NCI-H1105 treated with DMSO at 0.1 percent for 48 hours (cell line): ENCODE measurements at places on chromosomes 12 and 14.

- no peak for DNase-seq
Measured at GRCh38 chr12:68374307-68374982, 42.3 kb upstream of the MDM1 start.

DNA sequence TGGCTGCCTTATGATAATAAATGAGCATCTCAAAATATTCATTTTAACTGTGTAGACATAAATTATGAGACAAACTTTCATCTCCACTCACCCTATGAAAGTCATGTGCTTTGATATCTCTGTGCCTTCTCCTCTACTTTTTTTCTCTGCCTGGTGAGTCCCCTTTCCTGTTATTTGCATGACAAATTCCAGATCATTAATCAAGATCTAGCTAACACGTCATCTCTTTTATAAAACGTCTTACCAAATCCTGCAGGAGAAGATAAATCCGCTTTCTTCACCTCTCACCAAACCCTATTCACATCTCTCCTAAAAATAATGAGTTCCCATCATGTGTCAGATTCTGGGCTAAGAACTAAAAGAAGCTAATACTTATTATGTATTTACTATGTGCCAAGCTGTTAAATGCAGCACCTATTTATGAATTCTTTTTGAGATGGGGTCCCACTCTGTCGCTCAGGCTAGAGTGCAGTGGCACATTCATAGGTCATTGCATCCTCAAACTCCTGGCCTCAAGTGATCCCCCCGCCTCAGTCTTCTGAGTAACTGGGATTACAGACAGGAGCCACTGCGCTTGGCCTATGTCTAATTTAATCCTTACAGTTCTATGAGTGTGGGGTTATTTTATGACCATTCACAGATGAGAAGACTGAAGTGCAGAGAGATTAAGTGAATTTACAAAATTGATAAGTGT, 26.7 kb downstream of the SPX start:
- no peak for DNase-seq

DNA sequence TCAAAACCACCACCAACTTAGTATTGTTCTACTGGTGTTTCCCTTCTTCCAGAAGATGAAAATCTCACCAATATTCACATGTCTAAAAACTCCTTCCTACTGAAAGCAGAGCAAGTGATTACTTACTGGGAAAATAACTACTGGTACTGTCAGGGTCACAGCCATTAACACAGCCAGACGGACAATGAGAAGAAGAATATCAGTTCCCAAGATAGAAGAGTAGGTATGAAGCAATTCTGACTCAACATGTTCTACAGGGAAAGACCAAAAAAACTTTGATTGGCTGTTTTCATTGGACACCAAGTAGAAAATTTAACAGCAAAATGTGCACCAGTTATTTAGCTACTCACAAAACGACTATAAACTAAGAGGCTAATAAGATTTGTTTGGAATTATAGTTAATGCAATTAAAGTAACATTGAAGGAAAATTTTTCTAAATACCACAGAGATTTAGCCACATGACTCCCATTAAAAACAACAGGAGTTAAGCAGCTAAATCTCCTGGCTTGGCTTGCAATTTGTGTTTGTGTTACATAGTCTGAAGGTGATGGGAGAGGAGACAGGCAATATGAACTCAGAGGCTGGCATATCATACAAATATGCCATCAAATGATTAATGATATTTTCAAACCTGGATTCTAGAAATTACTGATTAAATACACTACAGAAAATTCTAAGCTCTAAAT, 9.5 kb downstream of the SLC38A2 start:
- DNase-seq, result no peak

DNA sequence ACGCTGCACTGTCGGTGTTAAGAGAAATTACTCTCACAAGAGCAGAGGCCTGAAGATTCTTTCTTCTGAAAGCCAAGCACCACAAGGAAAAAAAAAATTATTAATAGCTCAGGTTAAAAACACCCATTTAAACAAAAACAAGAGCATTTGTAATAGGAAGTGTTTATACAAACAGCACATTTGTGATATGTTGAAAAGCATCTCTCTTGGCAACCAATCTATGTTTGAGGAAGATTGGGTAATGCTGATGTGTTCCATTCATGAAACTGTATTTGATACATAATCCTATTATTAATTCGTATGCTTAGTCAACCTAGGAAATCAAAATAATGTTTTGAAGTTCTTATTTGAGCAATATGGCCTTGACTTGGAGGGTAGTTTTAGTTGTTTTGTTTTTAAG, 36.5 kb downstream of the SSPN start:
- no peak for DNase-seq

DNA sequence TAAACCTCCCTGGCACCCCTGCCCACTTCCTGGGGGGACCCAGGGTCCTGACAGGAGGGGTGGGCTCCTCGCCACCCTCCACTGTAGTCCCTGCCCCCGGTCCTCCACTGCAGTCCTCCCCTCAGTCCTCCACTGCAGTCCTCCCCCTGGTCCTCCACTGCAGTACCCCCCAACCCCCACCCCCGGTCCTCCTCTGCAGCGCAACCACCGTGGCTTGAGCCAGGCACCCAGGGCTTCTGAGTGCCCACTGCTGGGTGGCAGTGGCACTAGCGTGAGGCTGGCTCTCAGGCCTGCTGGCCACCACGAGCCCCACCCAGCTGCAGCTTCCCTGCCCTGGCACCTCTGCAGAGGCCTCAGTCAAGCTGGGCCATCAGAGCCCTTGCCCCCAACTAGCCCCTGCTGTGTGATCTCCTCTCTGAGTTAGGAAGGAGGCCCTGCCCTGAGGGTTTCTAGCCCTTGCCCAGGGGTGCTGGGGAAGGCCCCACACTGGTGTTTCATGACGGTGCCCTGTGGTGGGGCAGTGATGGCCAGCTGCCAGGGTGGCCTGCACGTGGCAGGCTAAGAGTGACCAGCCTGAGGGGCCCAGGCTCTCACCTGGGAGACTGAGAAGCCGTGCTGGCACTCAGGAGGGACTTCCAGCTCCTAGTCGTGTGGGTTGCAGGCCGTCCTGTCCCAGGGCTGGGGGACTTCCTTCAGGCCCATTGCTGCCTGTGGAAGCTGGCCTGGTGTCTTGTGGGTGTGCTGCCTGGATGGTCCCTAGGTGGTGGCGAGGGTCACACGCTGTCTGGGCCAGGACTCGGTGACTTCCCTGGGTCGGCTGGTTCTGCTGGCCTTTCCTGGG, 9.7 kb downstream of the CEP170B start:
- DNase-seq, result no peak

DNA sequence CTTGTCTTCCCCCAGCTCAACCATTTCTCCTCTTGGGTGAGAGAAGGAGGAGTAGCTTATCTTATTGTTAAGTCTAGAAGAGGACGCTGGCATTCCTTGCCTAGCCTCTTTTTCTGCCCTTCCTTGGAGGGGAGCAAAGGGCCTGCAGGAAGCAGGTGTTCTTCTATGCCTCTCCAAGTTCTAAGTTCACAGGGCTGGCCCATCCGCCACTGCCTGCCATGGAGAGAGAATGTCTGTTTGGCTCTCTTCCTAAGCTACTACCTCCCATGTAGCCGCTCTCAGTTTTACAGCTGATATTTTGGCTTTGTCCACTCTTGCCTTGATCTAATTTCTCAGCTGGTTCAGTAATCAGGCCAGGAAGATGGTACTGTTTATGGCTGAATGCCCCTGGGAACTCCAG, 201.2 kb downstream of the NTF3 start:
- no peak for DNase-seq

DNA sequence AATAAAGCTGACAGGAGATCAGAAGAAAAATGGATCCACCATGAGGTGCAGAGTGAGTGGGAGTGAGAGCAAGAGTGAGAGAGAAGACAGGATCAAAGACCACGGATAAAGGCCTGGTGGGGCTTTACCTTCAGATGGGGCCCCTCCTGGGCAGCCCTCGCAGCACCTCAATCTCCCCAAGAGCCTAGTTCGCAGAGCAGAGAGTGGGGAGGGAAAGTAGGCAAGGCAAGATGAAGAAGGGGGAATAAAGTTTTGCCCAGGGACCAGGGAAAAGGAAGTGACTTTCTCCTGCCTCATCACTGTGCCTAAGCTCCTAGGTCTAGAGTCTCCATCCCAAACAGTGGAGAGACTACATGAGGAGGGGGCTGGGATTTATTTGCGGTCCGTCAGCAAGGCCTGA, 10.3 kb downstream of the OR10P1 start:
- DNase-seq, result no peak

- peak; percentile 97 for DNase-seq
Measured at GRCh38 chr14:68089146-68089731, 269.7 kb downstream of the RAD51B start.

DNA sequence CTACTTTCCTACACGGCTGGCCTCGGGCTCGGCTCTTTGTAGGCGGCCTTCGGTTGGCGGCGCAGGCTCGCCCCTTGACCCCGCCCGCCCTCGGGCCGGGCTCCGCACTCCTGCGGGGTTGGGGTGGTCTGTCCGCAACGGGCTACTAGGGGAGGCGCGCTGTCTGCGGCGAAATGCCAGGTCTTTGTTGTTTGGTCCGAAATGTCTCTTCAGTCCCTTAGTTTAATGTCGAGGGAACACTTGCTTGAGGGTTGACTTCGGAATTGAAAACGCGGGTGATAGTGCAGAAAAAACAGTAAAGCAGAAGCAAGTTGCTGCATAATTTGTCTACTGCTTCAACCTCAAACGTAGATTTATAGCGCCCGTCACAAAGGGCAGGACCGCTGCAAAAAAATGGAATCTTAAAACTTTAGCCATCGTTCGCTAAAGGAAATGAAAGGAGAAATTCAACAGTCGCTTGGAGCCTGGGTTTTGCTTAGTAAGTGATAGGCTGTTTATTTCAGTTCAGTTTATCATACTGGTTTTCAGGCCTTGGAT, 390 bp downstream of the JKAMP start:
- no peak for DNase-seq

GRCh38 chr12:83388551-83388950, 701.8 kb downstream of the TMTC2 start:
- no peak for DNase-seq
